ENCODE measurements at places on chromosomes 7 and 10.

DNA sequence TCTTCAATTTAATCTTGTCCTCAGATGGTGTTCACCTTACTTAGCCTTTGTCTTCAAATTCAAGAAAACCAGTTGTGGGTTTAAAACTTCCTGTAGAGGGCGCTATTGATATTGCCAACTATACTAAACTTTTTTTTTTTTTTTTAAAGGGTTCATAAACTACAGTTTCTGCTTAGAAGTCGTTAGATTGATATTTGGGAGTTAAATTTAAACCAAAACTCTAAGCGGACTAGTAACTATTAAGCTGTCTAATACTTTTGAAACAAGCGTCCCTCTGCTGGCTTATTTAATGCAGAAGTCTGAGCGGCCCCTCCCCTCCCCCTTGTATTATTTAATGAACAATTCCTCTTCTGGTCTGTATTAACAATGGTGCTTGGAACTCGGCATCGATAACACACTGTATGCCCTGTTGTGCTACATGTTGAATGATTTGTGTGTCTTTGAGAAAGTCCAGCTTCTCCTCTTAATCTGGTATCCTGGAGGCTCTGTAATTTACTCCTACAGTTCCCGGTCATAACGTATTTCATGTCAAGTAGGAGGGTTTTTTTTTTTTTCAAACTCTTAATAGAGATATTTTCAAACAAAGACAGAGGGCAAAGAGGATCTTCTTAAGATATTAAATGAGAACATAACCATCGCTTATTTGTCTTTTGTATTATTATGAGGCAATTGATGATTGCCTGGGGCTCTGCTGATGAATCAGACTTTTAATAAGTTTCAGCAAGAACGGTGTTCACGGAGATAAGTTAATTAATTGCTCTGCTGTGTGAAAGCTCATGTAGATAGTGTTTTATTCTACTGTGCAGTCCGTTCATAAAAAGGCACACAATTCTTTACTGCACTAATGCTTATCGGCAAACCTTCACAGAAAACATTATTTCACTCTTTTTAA is 22.6 kb upstream of the CREB5 start:
- no peak for DNase-seq

GRCh38 chr10:24432478-24433416 is 223.8 kb downstream of the KIAA1217 start:
- no peak for DNase-seq

DNA sequence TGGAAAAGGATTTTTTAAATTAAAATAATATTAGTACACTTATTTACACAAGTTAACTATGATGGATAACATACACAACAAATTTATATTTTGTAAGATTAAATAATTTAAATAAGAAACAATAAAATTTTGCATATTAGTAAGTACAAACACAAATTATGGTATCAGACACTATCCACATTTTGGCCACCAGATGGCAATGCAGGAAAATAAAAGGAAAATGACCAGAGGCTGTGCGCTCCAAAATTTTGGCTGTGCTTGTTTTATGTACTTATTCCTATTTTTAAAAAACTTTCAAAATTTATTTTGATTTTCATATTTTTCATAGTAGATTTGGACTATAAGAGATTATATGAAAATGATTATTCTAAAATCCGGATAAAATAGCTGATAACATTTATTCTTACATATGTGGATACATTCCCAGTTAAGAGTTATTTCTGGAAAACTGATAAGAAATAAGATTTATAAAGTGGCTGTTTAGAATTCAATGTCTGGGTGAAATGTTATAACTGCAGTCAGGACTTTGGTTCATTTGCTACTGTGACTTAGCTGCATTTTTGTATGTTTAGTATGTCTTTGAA is 274.7 kb upstream of the HGF start:
- no peak for DNase-seq

DNA sequence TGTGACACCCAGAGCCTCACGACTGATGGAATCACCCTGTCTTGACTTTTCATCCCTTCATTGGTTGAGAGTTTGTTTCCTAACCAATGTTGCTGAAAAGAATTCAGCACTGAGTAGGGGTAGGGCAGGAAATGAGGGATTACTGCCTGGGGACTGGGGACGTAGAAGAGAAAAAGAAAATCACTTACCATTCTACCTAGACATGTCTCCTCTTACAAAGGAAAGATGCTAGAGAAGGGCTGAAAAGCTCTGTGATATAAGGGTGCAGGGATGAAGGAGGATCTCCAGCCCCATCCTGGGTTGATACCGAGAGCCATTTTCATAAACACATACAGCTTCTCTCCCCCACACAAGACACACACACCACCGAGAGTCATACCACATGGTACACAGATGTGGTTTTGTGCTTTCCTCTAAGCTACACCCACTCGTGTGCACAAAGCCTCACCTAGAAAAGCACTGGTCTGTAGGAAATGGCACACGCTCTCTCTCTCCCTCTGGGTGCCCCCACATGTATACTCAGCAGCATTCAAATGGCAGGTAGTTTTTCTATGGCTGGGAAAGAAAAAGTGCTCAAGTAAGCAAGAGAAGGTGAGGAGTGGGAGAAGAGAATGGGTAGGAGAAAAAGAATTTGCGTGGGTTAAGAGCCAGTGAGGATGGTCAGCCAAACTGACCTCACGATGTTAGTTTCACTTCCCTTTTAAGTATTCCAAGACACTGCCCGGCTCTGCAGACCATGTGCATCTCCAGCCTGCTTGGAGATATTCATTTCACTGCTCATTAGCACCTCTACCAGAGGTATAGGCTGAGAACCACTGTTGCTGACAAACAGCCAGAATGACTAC is 85.8 kb downstream of the CALD1 start:
- DNase-seq: no peak

GRCh38 chr10:124995605-124996004 is 53.7 kb downstream of the ZRANB1 start:
- DNase-seq: peak; percentile 41

DNA sequence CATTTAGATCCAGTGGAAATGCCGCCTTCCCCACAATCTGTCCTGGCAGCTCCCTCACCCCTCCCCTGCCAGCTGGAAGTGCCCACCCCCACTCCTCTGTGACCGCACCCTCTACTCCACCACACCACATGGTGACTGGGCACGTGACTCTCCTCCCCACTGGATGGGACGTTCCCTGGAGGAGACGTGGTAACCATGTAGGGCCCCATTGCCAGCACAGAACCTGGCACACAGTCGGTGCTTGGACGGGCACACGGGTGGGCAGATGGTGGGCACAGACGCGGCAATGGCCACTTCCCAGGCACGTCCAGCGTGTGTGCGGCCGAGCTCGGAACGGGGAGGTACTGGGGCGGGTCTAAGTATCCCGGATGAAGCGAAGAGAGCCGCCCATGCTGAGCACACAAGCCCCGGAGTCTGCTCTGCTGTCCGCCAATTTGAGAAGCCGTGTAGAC is 245.6 kb downstream of the MAD1L1 start:
- no peak for DNase-seq

- no peak for DNase-seq
Observed at GRCh38 chr10:103828587-103829197, 26.7 kb downstream of the SH3PXD2A start.

GRCh38 chr10:117226813-117227451 is 14.0 kb upstream of the SLC18A2 start:
- peak; percentile 72 for DNase-seq

- DNase-seq: no peak
Observed at GRCh38 chr10:112335868-112336265, 38.0 kb upstream of the ACSL5 start.

DNA sequence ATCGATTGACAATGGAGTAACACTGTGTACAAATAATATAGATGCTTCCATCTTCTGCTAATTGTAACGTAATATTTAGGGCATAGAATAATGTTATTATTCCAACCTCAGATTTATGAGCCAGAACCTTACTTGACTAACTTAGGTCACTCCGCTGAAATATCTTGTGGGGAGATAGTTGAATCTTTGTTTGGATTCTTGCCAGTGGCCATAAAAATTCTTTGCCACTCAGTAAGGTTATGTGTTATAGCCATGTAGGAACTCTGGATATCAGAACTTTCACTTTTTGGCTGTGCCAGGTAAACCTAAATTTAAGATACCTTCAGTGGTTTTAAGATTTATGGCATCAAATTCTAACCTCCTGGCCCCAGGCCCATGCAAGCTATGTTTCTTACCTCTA is 197.6 kb downstream of the WDR11 start:
- DNase-seq: no peak

DNA sequence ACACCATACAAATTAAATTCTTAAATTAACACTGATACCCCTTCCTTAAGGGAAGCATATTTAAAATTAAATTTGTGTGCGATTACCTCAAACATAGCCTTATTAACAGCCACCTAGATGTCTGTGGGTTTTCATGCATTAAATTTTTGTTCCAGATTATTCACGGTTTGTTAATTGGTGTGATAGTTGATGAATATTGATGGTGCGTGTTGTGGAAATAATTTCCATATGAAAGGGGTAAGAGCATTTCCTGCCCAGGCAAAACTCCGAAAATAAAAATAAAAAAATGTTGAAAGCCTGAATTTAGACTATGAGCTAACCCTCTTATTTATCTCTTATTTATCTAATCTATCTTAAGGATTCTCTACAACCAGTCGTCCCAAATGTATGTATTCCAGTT is 679.3 kb upstream of the CELF2 start:
- DNase-seq: no peak

- DNase-seq: no peak
Observed at GRCh38 chr10:29861811-29862505, 197.4 kb downstream of the JCAD start.

DNA sequence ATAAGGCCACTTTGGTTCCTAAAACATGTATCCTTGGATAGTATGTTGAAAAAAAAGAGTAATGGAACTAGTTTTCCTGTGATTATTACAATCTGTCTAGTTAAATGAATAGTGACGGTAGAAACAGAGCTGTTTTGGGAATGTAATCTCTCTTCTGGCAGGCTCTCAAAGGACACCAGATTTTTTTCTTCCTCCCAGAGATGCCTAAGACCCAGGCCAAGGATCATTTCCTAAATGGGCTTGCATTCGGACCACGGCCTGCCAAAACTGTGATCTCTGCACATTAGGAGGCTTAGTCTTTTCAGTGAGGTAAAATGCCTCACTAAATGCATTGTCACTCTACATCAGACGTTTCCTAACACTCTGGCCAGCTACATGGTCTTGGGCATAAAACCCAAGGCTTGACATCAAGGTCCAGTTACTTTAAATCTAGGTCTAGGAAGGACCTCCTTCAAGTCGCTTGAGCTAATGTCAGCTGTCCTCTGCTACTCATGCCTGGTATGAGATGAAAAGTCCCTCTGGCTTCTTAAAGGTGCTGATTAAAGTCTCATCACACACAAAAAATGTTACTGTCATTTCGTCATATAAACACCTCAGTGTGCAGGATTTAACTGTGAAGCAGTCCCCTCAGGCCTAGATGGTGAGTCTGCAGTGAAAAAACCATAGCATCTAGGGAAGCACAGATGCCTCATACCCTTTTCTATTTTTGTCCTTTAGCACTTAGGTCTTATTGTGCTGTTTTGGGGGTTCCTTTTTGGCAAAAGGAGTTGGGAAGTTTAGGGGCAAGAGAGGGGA is 47.7 kb downstream of the DLD start:
- no peak for DNase-seq

DNA sequence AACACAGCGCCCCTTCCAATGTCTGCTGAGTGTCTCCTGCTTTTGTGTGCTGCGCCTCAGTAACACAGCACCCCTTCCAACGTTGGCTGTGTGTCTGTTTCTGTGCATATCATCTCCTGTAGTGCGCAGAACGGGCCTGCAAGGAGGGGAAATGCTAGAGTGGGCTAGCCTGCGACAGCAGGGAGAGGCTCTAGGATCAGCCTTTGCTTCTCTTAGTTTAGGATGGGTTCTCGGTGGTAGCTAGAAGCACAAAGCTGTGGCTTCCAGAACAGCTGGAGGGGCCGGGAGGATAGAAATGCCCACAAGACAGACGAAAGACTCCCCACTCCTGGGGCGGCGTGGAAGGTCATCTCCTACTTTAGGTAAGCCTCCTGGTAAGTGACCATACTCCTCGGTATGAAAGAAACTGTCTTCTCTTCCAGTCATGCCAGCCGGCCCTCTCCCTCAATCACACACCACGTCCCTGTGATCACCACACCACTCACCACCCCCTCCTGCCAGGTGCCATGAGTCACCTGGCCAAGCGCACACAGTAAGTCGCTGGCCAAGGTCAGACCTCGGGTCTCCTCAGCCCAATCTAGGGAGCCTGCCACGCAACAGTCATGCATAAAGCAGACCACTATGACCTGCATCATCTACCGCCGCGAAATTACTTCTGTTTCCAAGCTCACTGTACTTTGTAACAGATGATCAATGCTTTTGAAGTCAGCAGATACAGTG is 4.8 kb downstream of the PITRM1 start:
- DNase-seq: no peak

DNA sequence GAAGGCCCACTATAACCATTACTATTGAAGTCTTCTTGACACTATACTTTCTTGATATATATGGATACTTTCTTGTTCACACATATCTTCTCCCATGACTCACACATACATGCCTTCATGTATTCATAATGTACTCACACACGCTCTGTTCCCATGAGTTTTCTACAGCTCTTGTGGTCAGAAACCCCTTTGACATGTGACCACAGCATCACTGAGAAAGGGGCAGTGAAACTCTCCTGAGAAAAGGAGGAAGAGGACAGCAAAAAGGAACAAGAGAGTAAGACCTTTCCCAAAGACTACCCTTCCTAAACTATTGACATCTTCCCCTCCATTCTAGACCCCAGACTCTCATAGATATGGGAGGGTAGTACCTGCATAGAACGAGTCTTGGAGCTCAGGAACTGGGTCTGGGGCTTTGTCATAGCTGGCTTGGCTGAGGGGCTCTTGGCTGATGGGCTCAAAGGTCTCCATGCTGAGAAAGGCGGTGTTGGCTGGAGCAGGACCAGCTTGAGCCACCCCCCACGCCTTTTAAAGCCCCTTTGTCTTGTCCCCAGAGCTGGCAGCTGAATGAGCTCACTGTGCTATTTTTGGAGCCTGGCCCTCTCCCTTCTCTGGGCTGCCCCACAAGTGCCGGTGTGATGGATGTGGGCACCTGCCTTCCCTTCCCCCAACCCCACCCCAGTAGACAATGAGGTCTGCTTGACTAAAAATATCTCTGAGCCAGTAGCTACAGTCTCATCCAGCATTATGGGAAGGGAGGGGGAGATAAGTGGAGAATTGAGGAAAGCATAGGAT is 5.1 kb downstream of the SYNPO2L start:
- DNase-seq: no peak

GRCh38 chr7:67990716-67991115 is 994.1 kb downstream of the TYW1 start:
- DNase-seq: no peak

- DNase-seq: peak; percentile 78
Observed at GRCh38 chr7:42014625-42015618, 222.1 kb downstream of the GLI3 start.

- DNase-seq: no peak
Observed at GRCh38 chr10:73076360-73077183, 20.1 kb downstream of the P4HA1 start.

GRCh38 chr10:103157246-103157645 is 35.8 kb downstream of the NT5C2 start:
- no peak for DNase-seq

All from islet precursor cell (in vitro differentiated cells).